ENCODE measurements at places on chromosomes 6 and 20.

DNA sequence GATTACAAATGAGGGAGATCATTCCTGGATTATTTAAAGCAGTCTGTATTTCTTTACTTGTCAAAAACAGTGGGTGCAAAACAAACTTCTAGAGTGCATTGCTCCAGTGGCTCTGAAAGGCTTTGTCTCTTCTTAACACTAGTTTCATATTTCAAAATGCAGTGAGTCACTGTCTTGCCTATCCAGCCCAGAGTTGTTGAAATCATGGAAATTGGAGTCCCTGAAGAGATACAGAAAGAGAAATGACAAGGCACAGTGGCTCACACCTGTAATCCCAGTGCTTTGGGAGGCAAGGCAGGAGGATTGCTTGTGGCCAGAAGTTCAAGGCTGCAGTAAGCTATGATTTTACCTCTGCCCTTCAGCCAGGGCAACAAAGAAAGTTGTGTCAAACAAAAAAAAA is 11.3 kb downstream of the SLC2A12 start:
- DNase-seq = no peak

GRCh38 chr20:46083531-46084061 is 6.2 kb downstream of the NCOA5 start:
- no peak for DNase-seq

DNA sequence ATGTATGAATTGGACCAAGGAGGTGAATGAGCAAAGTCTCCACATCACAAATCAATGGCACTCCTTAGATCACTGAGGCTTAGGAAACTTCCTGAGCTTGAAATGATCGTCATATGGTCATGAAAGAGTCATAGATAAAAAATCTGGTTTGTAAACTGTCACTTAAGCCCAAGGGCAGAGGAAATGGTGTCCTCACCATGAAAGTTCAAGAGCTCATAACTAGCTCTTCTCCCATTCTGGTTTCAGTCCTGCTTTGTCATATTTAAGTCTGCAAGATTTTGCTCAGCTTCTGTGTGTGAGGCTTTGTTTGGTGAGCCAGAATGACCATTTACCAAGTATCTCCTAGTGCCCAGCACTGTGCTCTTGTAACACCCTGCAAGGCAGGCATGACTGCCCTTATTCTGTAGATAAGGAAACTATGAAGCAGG is 60.5 kb downstream of the GJA10 start:
- no peak for DNase-seq

DNA sequence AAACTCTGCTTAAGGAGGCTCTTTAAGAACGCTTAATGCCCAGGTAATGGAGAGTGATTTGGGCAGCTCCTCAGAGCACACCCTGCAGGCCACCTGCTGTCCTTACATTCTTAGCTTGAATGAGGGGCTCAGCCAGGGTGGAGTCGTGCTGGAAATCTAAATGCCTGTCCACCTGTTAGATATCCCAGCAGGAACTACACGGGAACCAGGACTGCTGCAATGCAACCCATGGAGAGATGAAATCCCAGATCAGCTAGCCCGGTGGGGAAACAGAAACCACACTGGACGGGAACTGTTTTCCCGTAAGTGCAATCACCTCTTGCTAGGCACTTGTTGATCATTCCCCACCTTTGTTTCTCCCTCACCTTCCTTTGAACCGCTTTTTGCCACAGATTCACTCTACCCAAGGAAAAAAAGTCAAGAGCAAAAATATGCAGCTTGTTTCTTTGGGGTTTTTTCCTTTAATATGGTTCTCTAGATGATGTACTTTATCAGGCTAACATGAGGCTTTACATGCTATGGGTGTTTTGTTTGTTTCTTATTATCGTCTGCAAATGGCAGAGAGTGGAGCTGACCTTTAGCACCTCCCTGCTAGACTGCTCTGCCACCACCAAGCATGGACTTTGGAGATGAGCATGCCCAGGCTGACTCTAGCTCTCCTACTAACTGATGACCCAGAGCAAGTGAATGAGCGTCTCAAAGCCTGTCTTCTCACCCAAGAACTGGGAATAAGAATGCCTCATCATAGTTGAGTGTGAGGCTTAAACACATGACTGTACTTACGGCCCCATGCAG is 125.9 kb upstream of the TNFAIP3 start:
- no peak for DNase-seq

DNA sequence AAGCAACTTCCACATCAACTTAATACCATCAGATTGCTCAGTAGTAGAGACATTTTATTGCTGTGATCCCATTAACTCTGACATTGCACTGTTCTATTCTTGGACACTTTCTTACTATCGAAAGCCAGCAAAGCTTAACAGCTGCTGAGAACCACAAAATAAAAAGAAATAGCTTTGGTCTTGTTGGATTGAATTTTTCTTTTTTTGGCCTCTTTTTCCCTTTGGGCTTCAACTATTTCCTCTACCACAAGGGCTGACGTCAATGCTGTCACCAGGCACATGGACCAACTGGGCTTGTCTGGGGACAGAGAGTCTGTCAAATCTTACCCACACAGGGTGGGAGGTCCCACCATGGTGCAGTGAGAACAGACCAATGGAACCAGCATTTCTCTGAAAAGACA is 63.4 kb upstream of the ENPP5 start:
- no peak for DNase-seq

DNA sequence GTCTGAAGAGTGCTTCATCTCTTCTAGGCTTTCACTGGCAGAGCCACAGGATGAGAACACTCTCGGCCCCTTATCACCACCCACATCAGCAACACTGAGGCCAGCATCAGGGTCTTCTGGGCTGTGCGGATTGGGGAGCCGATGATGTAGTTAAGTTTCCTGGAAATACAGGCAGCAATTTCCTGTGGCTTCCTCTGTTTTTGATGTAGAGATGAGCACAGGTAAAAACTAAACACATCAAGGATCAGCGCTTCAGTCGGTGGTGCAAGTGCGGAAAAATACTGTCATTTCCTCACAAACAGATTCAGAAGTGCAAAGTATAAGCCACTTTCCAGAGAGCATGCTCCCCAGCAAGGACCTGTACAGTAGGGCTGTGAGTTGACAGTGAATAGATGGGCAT is 62.6 kb downstream of the BACH2 start:
- DNase-seq = no peak

- no peak for DNase-seq
Measured at GRCh38 chr20:38046572-38046971, 13.0 kb downstream of the RPRD1B start.

DNA sequence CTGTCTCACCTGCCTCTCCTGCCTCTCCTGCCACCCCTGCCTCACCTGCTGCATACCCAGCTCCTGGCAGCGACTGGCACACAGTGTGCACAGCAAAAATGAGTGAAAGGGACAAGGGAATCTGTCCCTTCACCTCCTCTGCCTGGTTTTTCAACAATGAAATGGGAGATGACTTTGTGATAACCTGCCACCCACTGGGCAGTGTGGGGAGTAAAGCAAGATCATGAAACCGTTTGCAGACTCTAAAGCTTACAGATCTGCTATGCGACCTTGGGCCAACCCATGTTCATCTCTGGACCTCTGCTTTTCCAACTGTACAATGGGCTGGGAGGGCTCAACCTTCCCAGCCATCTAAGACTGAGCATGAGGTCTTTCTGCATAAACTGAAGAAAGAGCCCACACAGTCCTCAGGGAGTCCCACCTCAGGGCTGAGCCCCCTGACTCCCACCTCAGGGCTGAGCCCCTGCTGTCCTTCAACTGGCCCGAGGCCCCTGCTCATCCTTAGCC is 81.1 kb downstream of the RIPOR3 start:
- DNase-seq = no peak

Data from substantia nigra (tissue), 51 donors.